ENCODE measurements at places on chromosomes 4 and X.

GRCh38 chr4:123706973-123707372 lies 310.4 kb downstream of the SPRY1 start:
- no peak for DNase-seq

- no peak for DNase-seq
Observed at GRCh38 chr4:118762730-118763477, 73.0 kb downstream of the SEC24D start.

- peak; percentile 90 for DNase-seq
Observed at GRCh38 chr4:173448608-173449379, 49.9 kb upstream of the SCRG1 start.

- no peak for DNase-seq
Observed at GRCh38 chr4:146212781-146213180, 1.6 kb upstream of the REELD1 start.

DNA sequence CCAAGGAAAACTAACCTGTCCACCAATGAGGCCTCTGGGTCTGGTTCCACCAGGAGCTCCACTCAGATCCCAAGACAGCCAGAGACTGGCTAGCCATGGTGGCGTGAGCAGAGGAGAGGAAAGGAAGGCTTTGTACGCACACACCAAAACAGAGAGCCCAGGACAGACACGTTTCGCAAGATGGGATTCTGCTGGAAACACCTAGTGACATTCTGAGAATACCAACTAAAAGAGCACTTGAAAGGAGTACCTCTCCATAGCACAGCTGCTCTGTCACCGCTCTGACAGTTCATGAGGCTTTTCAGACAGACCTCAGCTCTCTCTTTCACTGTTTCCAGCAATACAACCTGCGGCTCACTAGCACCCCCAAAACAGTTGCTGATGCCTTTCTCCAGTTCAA lies 105.0 kb downstream of the SH3KBP1 start:
- DNase-seq, result no peak

- DNase-seq, result peak; percentile 59
Observed at GRCh38 chr4:38382520-38382919, 281.5 kb upstream of the KLF3 start.

DNA sequence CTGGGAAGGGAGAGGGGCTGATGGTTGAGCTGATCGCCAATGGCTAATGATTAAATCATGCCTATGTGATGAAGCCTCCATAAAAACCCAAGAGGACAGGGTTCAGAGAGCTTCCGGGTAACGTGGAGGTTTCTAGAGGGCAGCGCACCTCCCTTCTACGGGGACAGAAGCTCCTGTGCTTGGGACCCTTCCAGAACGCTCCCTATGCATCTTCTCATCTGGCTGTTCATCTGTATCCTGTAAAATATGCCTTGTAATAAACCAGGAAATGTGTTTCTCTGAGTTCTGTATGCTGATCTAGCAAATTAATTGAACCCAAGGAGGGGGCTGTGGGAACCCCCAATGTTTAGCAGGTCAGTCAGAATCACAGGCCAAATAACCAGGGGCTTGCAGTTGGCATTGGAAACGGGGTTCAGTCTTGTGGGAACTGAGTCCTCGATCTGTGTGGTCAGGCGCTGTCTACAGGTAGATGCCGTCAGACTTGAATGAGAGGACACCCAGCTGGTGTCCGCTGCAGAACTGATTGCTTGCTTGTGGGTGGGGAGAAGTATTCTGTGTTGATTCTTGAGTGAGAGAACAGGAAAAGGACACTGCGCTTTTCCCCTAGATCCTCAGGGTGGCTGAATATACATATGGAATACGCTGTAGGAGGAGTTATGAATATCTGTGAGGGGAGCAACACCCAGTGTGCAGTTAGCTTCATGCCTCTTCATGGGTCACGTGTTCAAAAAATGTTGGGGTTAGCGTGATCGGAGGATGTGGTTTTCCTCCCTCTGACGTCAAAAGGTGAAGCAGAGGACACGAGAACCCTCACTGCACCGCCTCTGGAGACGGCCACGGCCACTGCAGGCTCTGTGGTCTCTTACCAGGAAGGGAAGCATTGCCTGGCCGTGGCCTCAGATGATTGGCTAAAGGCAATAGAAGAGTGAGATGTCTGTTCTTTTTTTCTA lies 29.2 kb downstream of the HTT-AS start:
- DNase-seq, result no peak

DNA sequence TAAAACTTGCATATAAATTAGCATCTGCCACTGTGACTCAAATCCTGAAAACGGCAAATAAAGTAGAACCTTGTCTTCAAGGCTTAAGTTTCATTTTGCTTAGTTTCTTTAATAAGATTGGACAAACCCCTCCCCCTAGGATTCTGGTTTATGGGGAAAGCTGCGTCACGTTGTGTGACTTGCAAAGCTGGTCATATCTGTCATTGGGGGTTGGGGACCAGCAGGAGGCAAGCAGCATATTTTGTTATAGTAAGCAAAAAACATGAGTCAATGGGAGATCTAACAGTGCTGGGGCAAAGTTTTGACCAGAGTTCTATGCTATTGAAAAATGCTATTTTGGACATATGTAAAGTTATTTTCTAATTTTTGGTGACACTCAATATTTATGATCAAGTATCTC lies 407.3 kb downstream of the PCDH18 start:
- no peak for DNase-seq
